ENCODE measurements at places on chromosomes 2 and 18.

DNA sequence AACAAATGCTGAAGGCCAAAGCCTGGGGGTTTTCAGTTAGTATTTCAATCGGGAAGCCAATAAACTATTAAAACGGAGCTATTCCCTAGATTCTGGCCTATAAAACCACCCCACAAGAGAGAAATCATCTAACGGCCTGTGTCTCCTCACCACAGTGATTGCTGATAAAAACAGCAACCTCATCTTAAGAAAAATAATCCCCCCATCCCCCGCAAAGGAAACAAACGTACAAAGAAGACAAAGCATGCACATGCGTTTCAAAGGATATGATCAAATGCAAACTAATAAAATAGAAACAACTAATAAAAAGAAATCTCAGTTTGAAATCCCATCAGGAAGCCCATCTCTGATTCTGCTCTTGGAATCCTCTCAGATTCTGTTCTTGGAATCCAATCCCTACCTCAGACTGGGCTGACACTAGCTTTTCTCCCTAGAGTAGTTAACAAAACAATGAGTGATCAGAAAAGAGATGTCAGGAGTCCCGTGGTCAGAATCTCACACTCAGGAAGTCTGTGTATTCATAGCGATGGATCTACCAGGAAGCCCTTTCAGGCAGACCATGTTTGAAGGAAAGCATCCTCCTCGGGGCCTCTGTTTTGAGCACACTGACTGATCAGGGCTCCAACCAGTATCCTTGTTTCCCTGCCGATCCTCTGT lies 150.7 kb downstream of the THADA start:
- no peak for DNase-seq

DNA sequence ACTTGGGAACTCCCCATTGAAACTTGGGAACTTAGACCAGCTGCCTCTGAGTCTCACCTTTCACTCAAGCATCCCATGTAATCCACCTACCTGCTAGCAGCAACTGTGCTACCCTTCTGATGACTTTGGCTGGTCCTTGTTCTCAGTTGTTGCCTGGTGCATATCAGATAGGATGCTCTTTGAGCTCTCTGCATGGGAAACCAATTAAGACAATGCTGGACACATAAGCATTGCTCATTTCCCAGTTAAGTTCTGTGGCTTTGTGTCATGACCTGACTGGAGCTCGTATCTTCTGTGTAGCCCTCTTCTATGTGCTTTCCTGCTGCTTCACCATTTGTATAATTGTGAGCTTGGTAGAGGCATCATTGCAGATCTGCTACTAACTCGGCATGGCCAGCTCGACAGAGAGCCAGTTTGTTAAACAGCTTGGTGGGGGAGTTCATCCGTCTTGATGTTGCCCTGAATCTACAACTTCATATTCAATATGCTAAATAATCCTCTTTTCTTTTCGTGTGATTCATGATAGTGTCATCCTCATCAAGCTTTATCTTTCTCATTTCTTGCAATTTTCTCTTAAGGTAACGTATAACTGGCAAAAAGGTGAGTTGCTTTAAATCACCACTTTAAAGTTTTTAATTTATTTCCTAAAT lies 447.5 kb upstream of the SLC14A2 start:
- no peak for DNase-seq

- DNase-seq, result peak; percentile 60
Observed at GRCh38 chr2:138060301-138060635, 96.0 kb downstream of the HNMT start.

DNA sequence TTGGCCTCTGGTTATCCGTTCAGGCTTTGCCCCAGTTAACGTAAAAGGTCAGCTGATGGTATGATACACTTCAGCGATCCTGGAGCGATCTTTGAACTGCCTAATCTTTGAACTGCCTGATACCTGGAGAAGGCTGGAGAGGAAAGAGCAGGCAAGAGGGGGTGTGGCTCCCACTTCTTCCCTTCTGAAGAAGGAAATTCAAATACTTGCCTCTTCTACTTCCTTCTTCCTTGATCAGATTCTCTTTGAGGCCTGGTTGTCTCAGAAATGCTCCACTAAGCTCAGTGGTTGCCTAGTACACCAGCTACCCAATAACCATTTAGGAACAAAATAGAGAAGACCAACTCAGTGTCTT lies 619 bp downstream of the GALM start:
- DNase-seq, result no peak

DNA sequence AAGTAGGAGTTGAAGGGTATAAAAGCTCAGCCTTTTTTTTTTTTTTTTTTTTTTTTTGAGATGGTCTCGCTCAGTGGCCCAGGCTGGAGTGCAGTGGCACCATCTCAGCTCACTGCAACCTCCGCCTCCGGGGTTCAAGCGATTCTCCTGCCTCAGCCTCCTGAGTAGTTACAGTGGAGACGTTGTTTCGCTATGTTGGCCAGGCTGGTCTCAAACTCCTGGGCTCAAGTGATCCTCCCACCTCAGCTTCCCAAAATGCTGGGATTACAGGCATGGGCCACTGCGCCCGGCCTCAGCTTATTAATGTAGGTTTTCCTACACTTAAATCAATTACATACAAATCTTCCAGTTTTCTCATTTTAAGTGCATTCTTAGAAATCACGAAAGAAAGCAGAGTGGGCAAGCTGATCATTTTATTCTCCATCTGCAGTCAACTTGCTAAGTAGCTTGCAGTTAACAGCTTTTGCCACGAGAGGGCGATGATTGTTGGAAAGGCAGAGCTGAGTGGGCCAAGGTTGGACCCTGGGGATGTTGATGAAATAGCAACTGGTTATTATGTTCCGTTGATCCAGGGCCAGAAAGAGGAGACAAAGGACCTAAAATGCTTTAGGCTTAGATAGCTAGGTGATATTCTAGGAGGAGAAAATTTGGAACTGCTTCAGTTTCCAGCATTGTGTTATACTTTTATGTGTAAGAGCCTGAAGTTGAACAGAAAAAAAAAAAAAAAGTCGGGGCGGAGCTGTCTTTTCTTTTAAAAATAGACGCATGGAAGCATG lies 234.4 kb upstream of the EPAS1 start:
- peak; percentile 84 for DNase-seq

DNA sequence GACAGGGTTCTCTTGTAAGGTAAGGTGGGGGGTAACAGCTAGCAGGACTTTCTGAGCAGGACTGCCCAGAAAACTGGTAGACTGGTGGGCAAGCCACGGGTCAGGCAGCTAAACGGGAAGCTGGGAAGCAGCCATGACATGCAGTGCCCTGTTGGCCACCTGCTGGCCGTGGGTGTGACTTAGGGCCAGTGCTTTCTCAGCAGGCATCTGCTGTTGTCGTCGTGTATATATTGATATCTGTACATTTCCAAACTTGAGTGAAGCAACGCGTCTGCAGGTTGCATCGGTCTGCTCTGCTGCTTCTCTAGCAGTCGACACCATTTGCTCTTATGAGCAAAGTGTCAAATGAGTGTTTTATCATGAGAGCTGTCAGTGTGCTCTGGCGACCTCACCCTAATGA lies 31.0 kb downstream of the COA5 start:
- no peak for DNase-seq

DNA sequence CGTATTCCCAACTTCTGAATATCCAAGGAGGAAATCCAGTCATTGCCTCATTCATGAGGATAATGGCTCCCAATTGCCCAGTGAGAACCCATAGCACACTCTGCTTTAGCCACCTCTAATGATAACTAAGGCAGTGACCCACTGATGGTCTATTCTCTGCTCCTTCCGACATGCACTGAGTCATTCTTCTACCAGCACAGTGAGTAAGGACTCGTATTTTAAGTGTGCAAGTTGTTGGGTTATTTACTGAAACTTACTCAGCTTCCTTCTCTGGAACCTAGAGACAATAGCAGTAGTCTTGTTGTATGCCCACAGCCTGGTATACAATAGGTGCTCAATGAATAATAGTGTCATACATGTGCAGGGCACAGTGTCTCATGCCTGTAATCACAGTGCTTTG lies 81.1 kb upstream of the ZNF397 start:
- no peak for DNase-seq

DNA sequence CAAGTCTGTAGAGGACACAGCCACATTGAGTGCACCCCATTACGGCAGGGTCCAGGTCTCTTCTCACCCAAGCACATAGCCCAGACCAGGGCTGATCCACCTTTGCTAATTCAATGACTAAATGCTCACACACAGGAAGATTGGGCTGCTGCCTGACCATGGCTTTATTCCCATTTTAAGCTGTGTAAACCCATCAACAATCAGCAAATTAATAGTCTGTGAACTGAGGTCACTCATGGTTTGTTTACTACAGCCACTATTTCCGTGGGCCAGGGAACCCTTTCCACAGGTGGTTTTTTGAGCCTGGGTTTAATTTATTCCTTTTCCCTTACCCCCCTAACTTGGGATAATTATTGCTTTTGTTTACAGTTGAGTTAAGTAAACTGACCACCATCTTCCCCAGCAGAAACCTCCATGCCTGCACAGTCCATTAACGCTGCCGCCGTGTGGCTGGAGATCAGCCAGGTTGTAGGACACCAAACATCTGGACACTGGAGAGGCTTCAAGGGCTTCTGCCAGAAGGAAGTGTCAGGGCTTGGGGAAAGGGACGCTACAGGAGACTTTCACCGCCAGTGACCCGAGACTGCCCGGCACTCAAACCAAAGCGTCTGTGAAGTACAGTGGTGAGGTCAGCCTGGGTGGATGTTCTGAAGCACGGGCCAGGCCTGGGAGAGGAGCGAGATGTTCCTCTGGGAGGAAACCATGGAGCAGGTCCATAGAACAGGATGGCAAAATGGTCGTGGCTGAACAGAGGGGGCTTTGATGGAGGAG lies 282.9 kb downstream of the DYSF start:
- no peak for DNase-seq

- DNase-seq, result no peak
Observed at GRCh38 chr2:127694986-127695385, 6.3 kb upstream of the SFT2D3 start.

DNA sequence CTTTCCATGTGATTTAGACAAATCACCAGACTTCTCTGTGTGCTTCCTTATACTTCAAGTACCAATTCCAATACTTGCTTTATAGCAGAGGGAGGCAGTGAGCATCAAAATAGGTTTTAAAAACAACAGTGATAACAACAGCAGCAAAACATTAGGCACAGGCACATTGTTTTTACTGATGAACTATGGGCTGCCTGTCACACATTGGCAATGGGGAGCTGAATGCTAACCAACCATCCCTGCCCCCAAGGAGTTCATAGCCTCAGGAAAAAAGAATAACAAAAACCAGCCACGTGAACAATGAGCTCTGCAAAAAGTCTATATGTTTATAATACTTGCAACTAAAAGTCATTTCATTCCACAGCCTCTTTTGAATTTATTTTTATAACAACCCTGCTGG lies 287.9 kb upstream of the TRIB2 start:
- no peak for DNase-seq

DNA sequence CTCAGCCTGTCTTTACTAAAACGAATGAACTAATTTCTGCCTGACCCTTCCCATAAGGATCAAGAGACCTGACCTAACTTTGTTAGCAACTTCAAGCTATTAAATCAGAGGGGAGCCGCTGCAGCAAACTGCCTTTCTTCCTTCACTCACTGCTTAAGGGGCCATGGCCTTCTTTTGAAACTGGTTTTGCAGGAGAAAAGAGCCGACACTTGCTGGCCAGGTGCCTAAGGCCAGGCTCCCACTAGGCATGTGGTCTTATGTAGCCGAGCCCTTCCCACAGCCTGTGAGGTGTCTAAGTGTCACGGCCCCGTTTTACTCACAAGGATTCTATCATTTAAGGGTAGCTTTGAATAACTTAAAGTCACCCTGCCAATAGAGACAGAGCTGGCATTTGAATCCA lies 130.8 kb downstream of the ZNF236 start:
- peak; percentile 16 for DNase-seq
